ENCODE measurements at places on chromosomes 13 and 19. TPM values are rescaled to one million over a fixed set of nuclear protein-coding genes. Genes with fewer than 3 reads are reported as not detected.

NKG7 gene
- total RNA-seq: 3.7 TPM

FBXO27 gene
- 21.7 TPM for total RNA-seq

FAM216B gene
- not detected for total RNA-seq

C19orf67 gene
- total RNA-seq: not detected

CLDND2 gene
- 4.4 TPM for total RNA-seq

TNFSF9 gene
- 1.8 TPM for total RNA-seq

LHFPL6 gene
- 112 TPM for total RNA-seq

RASAL3 gene
- total RNA-seq: 4.1 TPM

CD177 gene
- 14.2 TPM for total RNA-seq

ZNF415 gene
- 12.7 TPM for total RNA-seq

GRCh38 chr19:53553865-53554791 is 16.2 kb downstream of the ZNF331 start:
- peak; percentile 97 for DNase-seq

GRCh38 chr19:19179548-19180441 is 9.7 kb upstream of the MEF2B start:
- DNase-seq: no peak

GRCh38 chr19:57719901-57720519 is 7.4 kb downstream of the ZNF671 start:
- peak; percentile 74 for DNase-seq

DNA sequence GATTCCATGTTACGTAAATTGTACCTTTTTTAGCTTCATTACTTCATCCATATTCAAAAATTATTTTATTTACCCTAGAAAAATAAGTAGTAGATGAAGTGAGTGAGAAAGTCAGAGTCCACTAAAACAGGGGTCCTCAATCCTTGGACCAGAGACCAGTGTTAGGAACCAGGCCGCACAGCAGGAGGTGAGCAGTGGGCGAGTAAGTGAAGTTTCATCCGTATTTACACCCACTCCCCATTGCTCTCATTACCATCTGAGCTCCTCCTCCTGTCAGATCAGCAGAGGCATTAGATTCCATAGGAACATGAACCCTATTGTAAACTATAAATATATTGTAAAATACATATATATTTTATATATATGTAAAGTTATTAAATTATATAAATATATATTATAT is 119.0 kb downstream of the PAN3 start:
- DNase-seq: no peak

DNA sequence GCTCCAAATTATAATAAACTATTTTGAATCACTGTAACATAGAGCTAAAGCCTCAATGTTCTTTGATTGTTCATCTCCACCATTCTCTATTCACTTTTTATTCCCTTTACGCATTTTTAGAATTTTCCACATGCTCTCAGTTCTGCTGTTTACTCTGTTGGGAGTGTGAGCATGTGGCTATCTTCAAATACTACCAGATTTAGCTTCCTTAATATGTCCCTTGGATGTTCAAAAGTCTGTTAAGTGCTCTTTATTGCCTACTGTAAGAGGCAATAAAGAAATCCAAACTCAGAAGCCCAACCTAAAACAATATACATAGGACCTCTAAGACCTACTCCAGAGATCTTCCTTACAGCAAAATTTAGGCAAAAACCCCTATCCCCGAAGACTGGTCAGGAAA is 34.5 kb downstream of the MTMR6 start:
- DNase-seq: no peak

DNA sequence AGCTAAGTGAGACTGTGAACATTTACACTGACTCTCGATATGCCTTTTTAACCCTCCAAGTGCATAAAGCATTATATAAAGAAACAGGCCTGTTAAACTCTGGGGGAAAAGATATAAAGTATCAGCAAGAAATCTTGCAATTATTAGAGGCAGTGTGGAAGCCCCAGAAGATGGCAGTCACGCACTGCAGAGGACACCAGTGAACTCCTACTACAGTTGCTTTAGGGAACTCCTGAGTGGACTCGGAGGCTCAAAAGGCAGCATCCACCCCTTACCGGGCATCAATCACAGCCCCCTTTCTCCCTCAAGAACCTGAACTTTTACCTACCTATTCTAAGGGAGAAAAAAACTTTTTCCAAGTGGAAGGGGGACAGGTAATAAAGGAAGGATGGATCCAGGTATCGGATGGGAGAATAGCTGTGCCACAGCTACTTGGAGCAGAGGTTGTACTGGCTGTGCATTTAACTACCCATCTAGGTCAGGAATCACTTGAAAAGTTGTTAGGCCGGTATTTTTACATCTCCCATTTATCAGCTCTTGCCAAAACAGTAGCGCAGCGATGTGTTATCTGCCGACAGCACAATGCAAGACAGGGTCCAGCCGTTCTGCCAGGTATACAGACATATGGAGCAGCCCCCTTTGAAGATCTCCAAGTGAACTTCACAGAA is 80.1 kb downstream of the ZNF486 start:
- DNase-seq: no peak

- DNase-seq: peak; percentile 33
Observed at GRCh38 chr13:99418843-99419140, 82.5 kb upstream of the TM9SF2 start.

GRCh38 chr19:38900202-38900629 is 447 bp downstream of the NFKBIB start:
- no peak for DNase-seq

- DNase-seq: no peak
Observed at GRCh38 chr13:75610466-75610865, 25.7 kb upstream of the LMO7 start.

DNA sequence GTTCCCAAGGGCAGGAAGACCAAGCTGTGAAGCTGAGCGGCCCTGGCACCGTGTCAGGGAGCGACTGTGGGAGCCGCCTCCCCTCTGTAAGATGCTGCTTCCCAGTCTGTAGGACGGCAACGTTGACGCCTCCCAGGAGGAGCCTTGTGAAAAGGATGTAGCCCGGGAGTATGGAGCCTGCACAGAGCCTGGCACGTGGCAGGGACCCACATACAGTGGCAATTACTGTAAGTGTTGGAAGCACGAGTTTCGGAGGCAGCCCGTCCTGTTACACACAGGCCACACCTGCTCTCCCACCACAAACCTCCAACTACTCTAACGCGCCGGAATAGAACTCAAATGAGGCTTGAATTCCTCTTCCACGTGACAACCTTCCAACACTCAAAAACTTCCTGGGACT is 6.6 kb downstream of the RAB20 start:
- DNase-seq: no peak

DNA sequence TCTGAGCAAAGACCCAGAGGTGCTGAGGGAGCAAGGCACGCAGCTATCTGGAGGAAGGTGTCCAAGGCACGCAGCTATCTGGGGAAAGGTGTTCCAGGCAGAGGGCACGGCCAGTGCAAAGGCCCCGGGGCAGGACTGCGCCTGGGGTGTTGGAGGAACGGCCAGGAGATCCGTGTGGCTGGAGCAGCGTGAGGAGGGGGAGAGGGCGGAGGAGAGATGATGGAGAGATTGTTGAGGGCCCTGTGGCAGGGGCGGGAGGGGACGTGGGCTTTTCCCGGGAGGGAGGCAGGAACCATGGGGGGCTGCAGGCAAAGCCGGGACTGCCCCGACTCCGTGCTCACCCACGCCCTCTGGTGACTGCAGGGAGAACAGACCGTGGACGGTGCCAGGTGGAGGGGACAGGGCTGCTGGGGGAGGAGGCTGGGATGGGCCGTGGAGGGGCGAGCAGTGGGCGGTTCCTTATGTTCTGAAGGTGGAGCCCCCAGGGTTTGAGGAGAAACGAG is 13.3 kb upstream of the MISP start:
- DNase-seq: no peak

GRCh38 chr13:114131583-114132418 is 622 bp downstream of the RASA3 start:
- DNase-seq: no peak

- no peak for DNase-seq
Observed at GRCh38 chr13:73876323-73876722, 257.9 kb downstream of the KLF12 start.

- no peak for DNase-seq
Observed at GRCh38 chr13:81377921-81378320, 1037.0 kb upstream of the SPRY2 start.

DNA sequence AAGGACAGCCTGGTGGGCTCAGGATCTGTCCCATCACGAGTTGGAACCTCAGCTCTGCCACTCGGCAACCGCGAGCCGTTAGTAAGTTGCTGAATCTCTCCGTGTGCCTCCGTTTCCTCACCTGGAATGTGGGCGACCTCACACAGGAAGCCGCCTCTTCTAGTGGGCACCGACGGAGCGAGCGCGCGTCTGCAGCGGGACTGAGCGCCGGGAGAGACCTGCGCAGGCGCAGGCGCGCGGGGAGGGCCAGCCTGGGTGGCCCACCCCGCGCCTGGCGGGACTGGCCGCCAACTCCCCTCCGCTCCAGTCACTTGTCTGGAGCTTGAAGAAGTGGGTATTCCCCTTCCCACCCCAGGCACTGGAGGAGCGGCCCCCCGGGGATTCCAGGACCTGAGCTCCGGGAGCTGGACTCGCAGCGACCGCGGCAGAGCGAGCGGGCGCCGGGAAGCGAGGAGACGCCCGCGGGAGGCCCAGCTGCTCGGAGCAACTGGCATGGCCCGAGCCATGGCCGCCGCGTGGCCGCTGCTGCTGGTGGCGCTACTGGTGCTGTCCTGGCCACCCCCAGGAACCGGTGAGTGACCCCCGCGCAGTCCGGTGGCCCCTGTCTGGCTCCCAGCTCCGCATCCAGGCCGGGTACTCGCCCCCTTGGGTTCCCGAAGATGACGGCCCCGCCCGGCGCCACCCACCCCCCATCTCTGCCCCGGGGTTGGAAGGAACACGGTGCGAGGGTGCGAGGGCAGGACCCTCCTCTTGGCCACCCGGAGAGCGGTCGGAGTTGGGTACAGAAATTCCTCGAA is at the start of gene PVR:
TSS of gene PVR (plus strand) at position 306 of the 797 bp plus-strand sequence. CDS start at position 493, 187 bp downstream.
- peak; percentile 93 for DNase-seq

GRCh38 chr13:28245465-28245864 is 107.1 kb downstream of the PAN3 start:
- no peak for DNase-seq

DNA sequence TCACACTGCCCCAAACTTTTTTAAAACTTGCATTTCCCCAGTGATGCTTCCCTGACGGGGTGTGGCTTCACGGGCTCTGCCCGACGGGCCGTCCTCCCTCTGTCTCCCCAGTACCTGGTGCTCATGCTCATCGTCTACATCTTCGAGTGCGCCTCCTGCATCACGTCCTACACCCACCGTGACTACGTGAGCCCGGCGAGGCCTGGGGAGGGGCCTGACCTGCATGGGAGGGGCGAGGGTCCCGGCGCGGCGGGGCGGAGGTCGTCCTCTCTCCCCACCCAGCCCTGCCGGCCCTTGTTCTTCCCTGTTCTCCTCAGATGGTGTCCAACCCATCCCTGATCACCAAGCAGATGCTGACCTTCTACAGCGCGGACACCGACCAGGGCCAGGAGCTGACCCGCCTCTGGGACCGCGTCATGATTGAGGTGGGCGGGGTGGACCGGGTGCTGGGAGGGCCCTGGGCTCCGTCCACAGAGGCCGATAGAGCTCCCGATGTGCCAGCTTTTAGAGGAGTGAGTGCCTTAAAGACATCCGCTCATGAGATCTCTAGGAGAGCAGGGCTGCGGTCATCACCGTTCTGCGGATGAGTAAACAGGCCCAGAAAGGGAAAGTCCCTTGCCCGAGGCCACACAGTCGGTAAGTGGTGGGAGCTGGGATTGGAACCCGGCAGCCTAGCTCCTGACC is 6.9 kb downstream of the UPK1A start:
- no peak for DNase-seq

DNA sequence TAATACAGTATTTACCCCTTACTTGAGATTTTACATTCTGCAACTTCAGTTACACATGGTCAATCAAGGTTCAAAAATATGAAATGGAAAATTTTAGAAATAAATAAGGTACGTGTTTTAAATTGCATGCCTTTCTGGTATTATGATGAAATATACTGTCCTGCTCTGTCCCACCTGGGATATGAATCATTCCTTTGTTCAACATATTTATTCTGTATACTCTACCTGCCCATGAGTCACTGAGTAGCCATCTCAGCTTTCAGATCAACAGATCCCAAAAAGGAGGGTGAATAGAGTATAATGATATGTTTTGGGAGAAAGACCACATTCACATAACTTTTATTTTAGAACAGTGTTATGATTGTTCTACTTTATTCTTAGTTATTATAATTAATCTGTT is 37.8 kb downstream of the STOML3 start:
- no peak for DNase-seq

DNA sequence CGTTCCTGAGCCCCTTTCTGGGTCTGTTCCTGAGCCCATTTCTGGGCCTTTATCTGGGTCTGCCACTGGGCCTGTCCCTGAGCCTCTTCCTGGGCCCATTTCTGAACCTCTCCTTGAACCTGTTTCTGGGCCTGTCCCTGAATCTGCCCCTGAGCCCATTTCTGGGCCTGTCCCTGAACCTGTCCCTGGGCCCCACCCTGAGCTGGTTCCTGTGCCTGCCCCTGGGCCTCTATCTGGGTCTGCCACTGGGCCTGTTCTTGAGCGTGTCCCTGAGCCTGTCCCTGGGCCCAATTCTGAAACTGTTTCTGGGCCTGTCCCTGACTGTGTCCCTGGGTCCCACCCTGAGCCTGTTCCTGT is 40.4 kb upstream of the GRTP1 start:
- DNase-seq: peak; percentile 74

- DNase-seq: no peak
Observed at GRCh38 chr13:41145136-41145908, 12.7 kb upstream of the KBTBD6 start.

DNA sequence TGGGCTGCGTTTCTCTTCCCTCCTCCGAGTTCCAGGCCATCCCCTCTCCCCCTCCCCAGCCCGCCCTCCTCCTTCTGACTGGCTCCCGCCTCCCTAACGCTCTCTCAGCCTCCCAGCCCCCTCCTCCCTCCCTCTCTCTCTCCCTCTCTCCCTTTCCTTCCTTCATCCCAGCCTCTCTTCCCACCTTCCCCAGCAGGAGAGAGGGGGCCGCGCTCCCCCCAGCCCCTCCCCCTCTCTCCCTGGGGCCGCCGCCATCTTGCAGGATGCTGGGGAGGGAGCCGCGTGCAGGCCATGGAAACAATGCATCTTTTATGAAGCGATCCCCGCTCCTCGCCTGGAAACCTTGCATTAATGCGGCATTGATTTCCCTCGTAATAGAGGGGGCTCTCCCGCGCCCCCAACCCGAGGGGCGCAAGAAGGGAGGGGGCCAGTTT is 42.6 kb upstream of the ADGRL1 start:
- no peak for DNase-seq
